ENCODE measurements at places on chromosomes 2 and 18. TPM values are rescaled to one million over a fixed set of nuclear protein-coding genes. Genes with fewer than 3 reads are reported as not detected.

COLEC12 gene
- polyA plus RNA-seq = 28.6 TPM

SP140 gene
- 0.54 TPM for polyA plus RNA-seq

ABHD1 gene
- 1.4 TPM for polyA plus RNA-seq

GAREM2 gene
- polyA plus RNA-seq = 6.3 TPM

TMEM17 gene
- polyA plus RNA-seq = 6.3 TPM

HOXD10 gene
- 149 TPM for polyA plus RNA-seq

CNDP1 gene
- polyA plus RNA-seq = 0.78 TPM

DLX1 gene
- polyA plus RNA-seq = 0.37 TPM

HK2 gene
- 12.5 TPM for polyA plus RNA-seq

HAAO gene
- 42.6 TPM for polyA plus RNA-seq

UGT1A5 gene
- polyA plus RNA-seq = not detected

VWC2L gene
- polyA plus RNA-seq = 0.16 TPM

TEKT4 gene
- 0.36 TPM for polyA plus RNA-seq

CYRIA gene
- 2.1 TPM for polyA plus RNA-seq

SLC19A3 gene
- 10.6 TPM for polyA plus RNA-seq

GPR39 gene
- polyA plus RNA-seq = 3.1 TPM

UBE2E3 gene
- polyA plus RNA-seq = 184 TPM

MAPK4 gene
- 9.8 TPM for polyA plus RNA-seq

SLC23A3 gene
- 23.5 TPM for polyA plus RNA-seq

ZNF385B gene
- 13.9 TPM for polyA plus RNA-seq

ZNF396 gene
- polyA plus RNA-seq = 6.5 TPM

CCDC121 gene
- 11.4 TPM for polyA plus RNA-seq

AMER3 gene
- polyA plus RNA-seq = 0.03 TPM

FTCDNL1 gene
- 1.1 TPM for polyA plus RNA-seq

TIA1 gene
- polyA plus RNA-seq = 414 TPM

FBXO48 gene
- 1.7 TPM for polyA plus RNA-seq

SKA1 gene
- polyA plus RNA-seq = 7.0 TPM

PJVK gene
- polyA plus RNA-seq = 17.4 TPM

RGPD4 gene
- not detected for polyA plus RNA-seq
